Stimulated activated CD8-positive, alpha-beta memory T cell treated with anti-CD3 and anti-CD28 coated beads, Interleukin-7, amount 100 ng/mL, for 4 hours (primary cell): ENCODE measurements at places on chromosomes 12 and 14.

- DNase-seq = no peak
Measured at GRCh38 chr12:100956311-100956852, 161.8 kb downstream of the ANO4 start.

GRCh38 chr12:2248087-2248900 lies 195.5 kb downstream of the CACNA1C start:
- no peak for DNase-seq

DNA sequence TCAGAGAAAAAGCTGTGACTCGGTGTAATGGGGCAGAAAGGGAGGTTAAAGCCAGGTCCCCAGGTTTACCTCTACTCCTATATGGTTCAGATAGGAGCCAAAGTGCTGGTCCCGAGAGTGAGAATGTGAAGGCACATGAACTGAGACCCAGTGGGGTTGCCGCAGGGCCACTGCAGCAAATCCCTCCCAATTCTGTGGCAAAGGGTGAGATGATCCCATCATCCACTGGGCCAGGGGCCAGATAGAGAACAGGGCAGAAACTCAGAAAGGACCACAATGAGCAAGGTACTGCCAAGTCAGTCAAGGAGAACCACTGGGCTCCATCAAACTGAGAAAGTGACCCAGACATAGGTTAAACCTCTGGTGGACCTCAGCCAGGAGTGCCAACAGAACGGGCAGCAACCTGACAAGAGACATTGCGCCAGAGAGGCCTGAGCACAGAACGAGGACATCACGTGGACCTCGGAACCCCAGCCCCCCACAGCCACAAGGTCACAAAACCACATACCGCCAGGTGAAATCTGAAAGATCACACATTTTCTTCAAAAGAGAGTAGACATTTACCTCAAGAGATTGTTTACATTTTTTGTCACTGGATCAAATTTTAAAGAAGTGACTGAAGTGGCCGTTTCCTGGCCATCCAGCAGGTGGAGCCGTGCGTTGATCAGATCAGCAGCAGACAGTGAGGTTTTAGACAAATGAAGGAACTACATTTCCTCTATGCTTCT lies 20.5 kb upstream of the ITPR2 start:
- peak; percentile 50 for DNase-seq

GRCh38 chr12:75738486-75738885 lies 227.1 kb upstream of the KRR1 start:
- peak; percentile 17 for DNase-seq
